Right renal cortex interstitium (tissue), 3 donors: ENCODE measurements at places on chromosomes 7 and 10.

- DNase-seq = no peak
Observed at GRCh38 chr7:70214071-70214470, 615.8 kb downstream of the AUTS2 start.

DNA sequence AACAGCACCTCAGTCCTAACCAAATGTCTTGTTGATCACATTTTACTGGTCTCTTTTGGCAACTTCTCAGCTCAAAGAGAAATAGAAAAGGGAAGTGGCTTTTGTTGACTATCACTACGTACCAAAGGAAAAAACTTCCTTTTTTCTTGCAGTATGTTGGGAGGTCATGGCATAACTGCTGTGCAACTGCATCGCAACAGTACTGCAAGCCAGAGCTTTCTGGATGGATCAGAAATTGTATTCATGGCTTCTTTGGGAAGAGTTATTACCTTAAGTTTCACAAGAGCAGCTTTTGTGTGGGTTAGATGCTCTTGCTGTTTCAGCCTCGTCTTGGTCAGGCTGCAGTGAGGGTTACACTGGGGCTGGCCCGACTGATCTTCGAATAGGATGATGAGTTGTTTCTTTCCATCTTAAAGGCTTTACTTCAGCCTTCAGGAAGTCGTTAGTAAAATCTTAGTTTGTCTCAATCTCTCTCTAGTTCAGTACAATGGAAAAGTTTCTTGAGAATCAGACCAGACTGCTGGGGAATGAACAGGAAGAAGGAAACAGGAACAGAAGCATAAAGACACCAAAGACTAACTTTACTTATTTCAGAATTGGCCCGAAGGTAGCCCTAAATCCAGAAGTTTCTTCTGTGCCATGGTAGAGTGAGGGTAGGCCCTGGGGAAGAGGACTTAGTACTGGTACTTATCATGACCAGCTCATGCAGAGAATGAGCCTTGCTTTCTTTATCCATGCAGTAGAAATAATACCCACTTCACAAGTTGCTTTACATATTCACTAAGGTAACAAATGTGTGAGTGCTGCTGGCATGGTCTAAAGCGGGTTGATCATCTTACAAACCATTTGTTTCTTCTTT, 153.6 kb downstream of the CELF2 start:
- DNase-seq = no peak

DNA sequence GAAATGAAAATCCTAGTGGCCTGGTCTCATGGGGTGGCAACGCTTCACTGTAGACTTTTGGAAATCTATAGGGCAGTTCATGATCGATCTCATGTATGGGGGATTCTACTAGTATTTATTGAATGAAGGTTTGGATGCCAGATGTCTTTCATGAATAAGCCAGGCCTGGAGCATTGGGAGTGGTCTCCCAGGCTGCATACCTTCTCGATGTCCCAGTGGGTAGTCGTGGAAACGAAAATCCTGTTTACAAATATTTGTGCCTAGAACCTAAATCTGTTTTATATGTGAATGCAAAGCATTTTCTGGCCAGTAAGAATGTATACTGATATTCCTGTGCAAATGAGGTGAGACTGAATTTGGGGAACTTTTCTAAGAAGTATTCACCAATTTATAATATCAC, 105.0 kb upstream of the C1QL3 start:
- no peak for DNase-seq

DNA sequence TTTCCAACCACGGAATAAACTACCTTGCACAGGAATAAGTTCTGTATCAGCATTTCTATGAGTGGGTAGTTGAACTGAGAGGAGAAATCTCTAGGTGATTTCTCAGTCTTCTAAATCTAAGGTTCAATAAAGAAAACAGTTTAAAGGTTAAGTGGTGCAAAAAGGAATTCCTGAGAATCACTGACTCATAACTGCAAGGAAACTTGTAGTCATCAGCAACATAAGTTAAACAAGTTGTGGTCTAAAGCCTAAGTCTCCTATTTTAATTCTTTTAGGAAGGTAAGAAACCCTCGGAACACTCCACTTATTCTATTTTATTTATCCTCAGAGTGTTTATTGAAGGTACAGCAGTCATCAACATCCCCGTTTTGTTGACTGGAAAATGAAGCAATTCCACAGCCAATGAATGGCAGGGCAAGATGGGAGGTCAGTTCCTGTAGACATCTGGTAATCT, 92.4 kb upstream of the PIK3CG start:
- no peak for DNase-seq

DNA sequence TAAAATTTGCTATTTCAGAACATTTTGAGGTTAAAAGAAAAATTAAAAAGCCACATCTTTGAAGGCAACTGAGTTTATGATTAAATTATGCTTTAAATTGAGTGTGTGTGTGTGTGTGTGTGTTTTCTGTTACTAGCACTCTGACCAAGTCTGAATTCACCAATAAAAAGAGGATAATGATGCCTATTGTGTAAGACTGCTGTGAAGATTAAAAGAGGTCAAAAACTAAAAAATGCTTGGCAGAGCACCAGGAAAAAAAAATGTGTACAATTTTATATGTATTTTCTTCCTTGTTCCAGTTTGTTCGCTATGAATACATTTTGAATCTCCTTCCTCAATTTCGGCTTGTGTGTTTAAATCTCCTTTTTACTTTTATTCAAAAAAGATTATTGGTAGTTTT, 316.6 kb upstream of the MAGI2 start:
- no peak for DNase-seq

GRCh38 chr7:98240961-98241673, 10.9 kb downstream of the TECPR1 start:
- no peak for DNase-seq

GRCh38 chr7:156722043-156722826, 81.7 kb downstream of the RNF32 start:
- DNase-seq = no peak

- DNase-seq = no peak
Observed at GRCh38 chr7:22402250-22402649, 45.3 kb upstream of the RAPGEF5 start.
